COR-L47 (cell line): ENCODE measurements at places on chromosomes 7 and 10.
A peak's percentile ranks its signal among the peaks of the same experiment; 100 is the strongest.

DNA sequence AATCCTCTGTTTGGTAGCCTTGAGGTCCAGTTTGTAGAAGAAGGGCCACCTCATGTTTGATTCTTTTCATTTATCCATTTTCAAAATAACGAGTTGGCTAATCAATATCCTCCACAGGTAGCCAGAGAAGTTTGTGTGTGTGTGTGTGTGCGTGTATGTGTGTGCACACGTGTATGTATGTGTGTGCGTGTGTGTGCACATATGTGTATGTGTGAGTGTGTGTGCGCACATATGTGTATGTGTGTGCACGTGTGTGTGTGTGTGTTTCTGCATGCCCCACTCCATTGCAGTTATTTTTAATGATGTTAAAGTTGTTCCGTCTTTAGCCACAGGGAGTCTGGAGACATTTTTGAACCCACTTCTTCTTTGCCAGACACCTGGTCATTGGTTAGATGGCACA is 112.8 kb upstream of the PRKCQ start:
- DNase-seq: no peak

GRCh38 chr10:110775406-110775805 is 96.3 kb upstream of the PDCD4 start:
- no peak for DNase-seq

GRCh38 chr10:118763202-118763988 is 8.6 kb upstream of the CACUL1 start:
- no peak for DNase-seq

- DNase-seq: no peak
Measured at GRCh38 chr10:119483839-119484238, 58.7 kb downstream of the RGS10 start.

DNA sequence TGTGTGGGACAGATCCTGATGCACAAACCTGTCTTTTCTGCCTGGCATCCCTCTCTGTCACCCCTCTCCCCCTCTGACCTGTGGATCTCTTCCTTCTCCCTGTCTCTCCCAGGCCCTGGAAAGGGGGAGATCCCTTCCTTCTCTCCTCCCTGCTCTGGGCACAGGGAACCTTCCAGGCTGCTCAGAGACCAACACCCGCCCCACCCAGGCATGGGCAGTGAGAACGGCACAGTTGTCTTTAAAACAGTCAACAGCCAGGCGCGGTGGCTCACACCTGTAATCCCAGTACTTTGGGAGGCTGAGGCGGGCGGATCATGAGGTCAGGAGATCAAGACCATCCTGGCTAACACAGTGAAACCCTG is 34.7 kb downstream of the KCNH2 start:
- no peak for DNase-seq

GRCh38 chr10:78755877-78756455 is 312.8 kb upstream of the ZMIZ1 start:
- DNase-seq: no peak

- peak; percentile 14 for DNase-seq
Measured at GRCh38 chr10:79374312-79375191, 27.3 kb downstream of the PPIF start.

GRCh38 chr7:128863433-128863989 is 855 bp downstream of the ATP6V1F start:
- DNase-seq: peak; percentile 61

DNA sequence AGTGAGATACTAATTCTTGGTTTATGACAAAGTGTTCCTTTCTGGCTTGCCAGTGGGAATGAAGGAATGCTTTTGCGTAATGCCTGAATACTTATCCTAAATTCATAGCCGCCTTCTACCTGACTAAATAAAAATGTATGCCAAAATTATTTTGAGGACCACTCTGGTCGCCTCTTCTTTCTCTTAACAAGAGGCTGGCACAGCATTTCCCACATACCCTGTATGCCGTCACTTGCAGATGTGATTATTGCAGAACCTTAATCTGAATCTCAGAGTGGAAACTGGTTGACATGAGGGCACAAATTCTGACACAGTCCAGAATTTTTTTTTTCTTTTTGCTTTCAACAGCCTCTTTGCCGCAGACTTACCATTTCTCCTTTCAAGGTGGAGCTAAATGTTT is 124.6 kb upstream of the GLCCI1 start:
- no peak for DNase-seq

GRCh38 chr10:132787495-132788179 is 1.7 kb upstream of the NKX6-2 start:
- no peak for DNase-seq

- DNase-seq: no peak
Measured at GRCh38 chr7:4244041-4244440, 438.1 kb upstream of the FOXK1 start.

DNA sequence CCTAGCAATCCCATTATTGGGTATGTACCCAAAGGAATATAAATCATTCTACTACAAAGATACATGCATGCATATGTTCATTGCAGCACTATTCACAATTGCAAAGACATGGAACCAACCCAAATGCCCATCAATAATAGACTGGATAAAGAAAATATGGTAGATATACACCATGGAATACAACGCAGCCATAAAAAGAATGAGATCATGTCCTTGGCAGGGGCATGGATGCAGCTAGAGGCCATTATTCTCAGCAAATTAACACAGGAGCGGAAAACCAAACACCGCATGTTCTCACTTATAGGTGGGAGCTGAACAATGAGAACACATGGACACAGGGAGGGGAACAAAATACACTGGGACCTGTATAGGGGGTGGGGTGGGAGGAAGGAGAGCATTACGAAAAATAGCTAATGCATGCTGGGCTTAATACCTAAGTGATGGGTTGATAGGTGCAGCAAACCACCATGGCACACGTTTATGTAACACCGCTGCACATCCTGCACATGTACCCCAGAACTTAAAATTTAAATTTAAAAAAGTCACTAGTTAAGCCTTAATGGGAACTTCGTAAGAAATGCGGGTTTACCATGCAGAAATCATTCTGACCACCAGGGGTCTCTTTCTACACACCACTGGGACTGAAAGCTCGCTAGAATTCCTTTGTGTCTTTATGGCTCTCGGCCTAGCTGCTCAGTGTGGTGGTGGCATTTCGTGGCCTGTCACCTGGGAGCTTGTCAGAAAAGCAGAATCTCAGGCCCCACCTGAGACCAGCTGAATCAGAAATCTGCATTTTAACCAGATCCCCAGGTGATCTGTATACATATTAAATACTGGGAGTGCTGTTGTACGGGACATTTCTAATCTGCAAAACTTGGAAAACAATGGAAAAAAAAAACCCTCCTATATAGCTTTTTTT is 9.5 kb downstream of the ANKRD1 start:
- peak; percentile 34 for DNase-seq

DNA sequence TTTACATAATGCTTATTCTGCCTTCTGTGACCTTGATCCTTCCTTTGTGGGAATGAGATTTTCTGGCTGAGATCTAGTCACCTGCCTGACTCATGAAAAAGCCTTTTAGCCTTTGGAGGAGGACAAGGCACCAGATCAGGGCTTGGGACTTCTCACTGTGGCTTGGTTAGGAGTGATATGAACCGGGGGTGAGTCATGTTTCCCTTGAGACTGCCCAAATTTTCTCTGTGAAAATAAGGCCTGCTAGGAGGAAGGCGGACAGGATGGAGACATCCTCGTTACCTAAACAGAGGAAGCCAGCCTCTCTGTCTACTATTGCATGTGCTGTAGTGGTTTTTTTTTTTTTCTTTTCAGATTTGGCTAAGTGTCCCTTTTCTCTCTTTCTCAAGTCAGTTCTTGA is 57.8 kb downstream of the EVX1 start:
- no peak for DNase-seq

DNA sequence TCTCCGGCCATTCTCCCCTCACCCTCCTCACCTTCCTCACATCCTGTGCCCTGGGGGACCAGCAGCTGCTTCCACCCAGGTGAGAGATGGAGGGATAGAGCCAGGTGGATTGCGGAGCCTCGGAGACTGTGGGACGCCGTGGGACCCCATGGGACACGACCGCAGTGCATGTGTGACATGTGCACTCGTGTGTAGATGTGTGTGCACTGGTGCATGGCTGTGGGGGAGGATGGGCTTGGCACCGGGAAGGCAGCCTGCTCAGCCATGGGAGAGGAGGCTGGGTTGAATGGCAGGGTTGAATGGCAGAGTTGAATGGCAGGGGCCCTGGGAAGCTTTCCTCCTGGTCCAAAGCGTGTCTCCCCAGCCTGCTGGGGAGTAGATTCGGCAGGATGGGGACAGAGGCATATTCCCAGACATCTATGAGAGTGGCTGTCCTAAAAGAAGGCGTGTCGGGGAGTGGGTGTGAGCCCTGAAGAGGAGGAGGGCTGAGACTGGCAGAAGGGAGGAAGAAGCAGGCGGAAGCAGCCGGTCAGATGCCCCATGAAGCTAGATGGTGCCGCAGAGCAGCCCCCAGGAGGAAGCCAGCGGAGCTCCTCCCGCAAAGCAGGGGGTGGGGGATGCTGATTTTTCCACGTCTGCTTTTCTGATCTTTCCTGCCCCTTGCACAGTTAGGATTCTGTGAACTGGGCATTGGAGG is 815 bp downstream of the GIMAP8 start:
- no peak for DNase-seq

- no peak for DNase-seq
Measured at GRCh38 chr10:60312818-60313588, 76.7 kb downstream of the ANK3 start.

DNA sequence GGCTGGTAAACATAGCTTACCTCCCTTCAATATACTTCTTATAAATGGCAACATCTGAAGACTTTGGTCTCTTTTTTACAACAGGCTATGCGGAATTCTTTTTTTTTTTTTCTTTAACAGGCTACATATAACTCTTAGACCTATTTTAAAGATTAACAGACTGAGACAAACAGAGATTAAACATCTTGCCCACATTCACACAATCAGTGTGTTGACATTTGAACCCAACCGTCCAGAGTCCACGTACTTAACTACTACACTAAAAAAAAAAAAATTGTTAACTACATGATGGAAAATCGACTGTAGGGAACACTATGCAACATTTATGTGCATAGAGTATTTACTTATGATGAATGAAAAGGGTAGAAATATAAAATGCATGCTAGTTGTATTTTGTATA is 298.5 kb downstream of the ELMO1 start:
- no peak for DNase-seq

DNA sequence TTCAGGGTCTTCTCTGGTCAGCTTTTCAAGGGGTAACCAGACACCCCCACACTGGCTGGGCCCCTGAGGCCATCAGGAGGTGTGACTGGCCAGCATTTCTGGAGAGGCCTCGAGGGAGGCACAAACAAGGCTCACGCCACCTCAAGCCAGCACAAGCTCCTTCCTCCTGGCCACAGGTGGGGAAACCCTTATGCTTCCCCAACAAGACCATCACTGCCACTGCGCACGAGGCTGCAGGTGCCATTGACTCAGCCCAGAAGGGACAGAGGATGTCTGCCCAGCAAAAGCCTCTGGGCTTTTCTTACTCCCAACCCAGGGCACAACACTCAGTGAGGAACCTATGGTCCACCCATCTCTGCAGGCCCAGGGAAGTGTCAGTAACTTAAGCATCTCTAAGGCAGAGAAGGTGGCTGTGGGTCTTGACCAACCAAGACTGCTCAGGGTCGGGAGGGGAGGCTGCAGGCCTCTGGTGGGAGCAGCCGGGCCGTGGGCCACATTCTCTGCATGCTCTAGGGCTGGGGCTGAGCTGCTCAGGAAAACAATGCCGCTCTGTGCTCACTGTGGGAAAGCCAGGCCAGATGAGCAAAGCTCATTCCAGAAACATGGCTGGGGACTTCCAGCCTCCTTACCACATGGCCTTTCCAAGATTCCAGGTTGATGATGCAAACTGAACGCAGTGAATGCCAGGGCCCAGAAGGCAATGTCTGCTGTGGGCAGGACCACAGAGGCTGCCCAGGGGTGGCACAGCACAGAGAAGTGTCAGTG is 24.2 kb upstream of the RASSF4 start:
- DNase-seq: no peak

DNA sequence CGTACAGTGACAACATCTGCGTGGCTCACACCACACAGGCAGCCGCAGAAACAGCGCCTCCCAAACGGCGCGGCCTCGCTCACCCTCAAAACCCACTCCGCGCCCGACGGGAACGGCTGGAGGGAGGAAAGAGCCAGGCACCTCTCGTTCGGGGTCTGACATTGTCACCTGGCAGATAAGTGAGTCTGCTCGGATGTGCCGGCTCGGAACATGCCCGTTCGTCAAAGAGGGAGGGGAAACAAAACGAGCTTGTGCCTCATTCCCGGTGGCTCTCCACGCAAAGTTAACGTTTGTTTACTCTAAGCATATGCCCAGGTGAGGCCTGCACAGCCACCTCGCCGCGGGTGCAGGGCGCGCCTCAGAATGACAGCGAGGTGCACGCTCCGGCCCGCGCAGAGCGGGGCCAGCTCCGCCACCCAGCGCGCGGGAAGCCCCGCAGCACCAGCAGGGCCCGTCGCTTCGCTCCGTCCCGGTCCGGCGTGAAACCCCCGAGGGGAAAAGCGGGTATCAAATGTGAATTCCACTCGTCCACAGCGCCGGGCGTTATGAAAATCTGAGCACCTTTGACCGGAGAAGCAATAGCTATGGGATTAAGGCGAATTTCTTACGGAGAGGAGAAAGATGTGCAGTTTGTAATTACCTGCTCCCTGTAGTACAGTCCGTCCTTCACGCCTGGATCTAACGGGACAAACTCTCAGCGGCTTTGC is 13.1 kb downstream of the CNPY1 start:
- peak; percentile 20 for DNase-seq

GRCh38 chr7:107951896-107952295 is 51.1 kb downstream of the LAMB1 start:
- DNase-seq: no peak

GRCh38 chr10:5560817-5561703 is 36.3 kb downstream of the CALML3 start:
- no peak for DNase-seq

- no peak for DNase-seq
Measured at GRCh38 chr7:141460781-141461715, 90.2 kb upstream of the AGK start.

DNA sequence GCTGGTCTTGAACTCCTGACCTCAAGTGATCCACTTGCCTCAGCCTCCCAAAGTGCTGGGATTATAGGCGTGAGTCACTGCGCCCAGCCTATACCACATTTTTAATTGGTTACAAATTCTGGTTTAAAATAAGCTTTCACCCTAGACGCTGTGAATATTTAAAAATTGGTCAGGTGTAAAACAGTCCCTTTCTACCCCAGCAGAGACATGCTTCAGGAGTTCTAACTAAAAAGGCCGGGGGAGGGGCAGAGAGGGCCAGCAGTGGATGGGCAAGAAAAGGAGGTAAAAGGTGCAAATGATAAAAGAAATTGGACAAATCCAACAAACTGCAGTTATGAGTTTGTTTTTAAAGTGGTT is 70.0 kb downstream of the WAPL start:
- no peak for DNase-seq

DNA sequence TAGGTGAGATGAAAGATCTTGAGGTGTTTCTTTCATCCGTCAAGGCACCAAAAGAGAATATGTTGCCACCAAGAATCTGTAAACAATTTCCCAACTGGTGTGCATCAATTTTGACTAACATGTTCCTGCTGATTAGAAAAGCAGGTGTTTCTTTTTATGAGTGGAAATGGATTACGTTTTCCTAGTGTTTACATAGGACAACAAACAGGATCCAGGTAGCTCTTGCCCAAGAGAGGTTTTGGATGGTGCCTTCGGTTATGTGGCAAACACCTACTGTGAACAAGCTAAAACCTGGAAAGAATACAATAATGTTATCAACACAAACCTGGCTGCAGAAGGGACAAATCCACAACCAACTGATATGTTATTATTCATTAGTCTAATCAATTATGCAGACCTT is 53.6 kb upstream of the WNT16 start:
- peak; percentile 62 for DNase-seq
